ENCODE measurements at places on chromosomes 3 and 15.

- no peak for DNase-seq
Measured at GRCh38 chr3:94118390-94118789, 55.5 kb downstream of the NSUN3 start.

DNA sequence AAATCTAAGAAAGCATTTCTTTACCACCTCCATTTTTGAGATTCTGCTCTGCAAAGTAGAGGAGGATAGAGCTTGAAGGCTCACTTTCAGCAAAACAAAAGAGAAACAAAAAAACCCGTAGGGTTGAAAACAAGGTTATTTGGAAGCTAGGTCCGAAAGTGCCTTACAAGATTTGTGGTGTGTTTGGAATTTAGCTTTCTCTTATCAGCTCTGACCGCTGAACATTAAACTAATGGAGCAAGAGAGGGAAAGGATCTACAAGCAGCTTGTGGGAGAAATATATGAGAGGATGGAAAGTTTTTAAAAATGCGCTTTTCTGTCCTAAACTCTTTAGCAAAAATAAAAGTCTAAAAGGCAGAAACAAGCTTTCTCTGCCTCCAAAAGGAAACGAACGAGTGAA lies 545.5 kb downstream of the NTRK3 start:
- DNase-seq: no peak

DNA sequence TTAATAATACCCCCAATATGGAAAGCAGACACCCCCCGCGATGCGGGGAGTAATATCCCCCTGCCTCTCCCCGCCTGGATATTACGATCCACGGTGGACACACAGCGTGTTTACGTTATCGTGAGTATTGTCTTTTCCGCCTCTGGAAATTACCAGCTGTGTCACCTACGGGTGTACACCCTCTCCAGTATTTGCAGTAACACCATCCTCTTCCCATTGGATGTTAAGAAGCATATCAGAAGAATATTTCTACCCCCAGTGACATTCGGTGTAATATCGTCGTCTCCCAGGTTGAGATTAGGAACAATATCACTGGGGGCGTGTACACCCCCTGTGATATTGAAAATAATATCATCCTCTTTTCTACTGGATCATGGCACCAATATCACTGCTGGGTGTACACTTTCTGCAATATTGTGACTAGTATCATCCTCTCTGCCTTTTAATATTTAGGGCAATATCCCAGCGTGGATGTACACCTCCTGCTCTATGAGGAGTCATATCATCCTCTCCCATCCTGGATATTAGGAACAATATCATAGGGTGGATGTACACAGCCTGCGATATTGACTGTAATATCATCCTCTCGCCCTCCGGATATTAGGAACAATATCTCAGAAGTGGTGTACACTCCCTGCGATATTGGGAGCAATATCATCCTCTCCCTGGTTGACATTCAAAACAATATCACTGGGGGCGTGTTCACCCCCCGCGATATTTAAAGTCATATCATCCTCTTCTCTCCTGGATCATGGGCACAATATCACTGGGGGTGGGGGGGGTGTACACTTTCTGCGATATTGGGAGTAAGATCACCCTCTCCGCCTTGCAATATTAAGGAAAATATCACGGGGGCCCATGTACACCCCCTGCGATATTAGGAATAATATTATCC lies 20.3 kb upstream of the BMF start:
- DNase-seq: no peak

DNA sequence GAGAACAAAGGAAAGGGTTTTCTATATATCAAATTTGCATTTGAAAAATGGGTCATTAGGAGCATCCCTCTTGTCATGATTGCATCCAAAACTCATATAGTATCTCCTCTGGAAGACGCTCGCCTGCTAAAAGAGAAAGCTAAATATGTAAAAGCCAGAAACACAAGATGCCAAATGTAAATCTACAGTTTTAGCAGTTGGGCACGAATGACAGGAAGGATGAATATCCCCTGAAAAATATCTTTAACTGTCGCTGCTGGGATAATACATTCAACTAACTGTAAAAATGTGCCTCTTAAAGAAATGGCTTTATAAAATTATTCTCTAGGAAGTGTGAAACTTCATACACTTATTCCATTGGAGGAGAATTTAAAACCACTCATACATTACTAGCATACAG lies 101.7 kb downstream of the DCLK3 start:
- no peak for DNase-seq

DNA sequence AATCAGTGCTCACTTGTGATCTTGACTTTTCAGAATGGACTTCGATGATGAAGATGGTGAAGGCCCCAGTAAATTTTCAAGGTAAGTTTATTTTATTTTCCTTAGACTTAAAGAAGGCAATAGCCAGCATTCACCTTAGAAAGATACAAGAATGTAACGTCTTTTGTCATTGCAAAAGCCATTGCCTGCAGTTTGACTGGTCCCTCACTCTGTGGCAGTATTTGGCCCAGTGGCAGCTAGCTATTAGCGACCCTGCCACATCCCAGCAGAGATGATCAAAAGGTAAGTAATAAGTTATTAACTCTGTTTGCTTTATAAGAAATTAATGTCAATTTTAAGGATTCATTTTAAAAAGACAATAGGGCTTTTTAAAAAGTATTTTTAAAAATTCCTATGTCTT lies 53.7 kb downstream of the ARNT2 start:
- DNase-seq: no peak

- DNase-seq: no peak
Measured at GRCh38 chr3:13558651-13559050, 9.7 kb downstream of the FBLN2 start.

DNA sequence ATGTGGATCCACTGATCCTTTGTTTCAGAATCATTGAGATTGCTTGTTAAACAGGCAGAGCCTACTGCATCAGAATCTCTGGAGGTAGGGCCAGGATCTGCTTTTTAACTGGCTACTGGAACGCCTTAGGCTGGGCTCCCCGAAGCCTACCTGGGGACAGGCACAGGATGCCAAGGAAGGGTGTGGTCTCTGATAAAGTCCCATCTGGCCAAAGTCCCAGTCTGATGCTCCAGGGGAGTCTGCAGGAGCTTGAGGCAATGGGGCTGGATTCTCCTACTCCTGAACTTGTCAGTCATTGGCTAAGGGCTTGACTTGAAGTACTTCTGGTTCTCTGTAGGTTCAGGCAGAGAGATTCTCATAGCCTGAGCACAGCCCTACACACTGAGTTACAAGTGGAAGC lies 22.4 kb upstream of the CCK start:
- DNase-seq: no peak

DNA sequence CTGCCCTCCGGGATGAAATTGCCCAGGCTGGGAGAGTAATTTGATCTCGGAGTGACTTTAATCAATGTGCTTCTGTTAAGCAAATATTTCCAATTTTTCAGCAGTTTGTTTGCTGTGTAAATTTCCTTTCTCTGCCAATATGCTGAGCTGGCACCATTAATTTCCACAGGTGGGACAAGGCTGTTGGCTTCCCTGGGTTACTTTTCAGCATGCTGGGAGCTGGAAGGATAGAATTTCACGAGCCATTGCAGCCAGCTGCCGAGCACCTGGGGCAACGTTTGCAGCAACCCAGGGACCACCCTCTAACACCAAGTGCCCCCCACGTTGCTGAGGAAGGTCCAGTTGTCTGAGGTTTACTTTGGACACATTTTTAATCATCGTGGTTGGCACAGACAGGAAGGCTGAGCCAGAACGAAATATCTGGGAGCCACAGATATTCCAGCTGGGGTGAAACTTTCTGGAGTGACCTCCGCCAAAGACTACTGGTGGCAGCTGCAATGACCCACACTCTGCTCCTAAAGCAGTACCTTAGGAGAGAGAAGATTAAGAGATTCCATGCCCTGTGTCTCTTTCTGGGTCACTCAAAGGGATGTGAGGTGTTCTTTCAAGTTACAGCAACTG lies 293.3 kb upstream of the RGMA start:
- DNase-seq: no peak

DNA sequence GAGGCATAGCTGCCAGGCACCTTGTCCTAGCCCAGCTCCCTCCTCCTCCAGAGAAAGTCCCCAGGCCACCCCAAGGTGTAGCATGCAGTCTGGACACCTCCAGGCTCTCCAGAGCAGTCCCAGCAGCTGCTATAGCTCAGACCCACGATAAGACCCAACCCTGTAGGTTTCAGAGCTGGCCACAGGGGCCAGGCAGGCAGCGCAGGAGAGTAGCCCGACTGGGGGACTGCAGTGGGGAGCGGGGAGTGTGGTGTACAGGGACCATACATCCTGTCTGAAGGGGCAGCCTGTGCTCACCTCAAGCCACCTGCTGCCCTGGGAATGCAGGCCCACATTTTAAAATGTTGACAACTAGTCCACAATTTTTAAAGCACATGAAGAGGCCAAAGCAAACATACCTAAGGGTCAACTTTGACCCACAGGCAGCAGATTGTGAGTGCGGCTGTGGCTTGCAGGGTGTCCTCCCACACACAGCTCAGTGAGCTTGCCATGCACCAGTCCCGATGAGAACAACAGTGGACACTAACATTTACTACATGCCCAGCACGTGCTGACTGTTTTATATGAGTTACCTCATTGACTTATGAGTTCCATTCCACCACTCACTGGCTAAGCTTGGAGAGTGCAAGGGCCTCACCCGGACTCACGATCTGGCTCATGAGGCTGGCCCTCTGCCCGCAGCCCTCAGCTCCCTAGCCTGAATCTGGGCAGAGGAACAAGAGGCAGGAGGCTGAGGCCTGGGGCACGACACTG lies 81.4 kb downstream of the DNAJB8 start:
- DNase-seq: no peak

GRCh38 chr3:157810924-157811718 lies 295.1 kb downstream of the SHOX2 start:
- no peak for DNase-seq

DNA sequence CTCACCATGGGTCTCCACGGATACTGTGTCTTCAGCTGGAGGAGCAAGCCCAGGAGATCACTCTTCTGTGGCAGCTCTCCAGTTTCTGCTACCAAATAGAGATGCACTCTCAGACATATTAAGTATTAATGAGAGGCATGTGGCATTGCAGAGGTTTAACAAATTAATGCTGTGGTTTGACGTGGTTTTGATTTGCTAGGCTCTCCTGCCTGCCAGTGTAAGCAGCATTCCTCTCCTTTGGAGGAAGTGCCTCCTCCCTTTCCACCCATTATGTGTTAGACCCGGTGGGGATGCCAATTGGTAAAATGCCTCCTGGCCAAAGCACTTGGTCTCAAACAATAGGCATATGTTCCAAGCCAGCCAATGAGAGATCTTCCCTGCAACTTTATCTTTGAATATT lies 124.8 kb downstream of the MYLK start:
- no peak for DNase-seq

- no peak for DNase-seq
Measured at GRCh38 chr15:81294516-81294880, 29.4 kb downstream of the STARD5 start.

GRCh38 chr15:39140060-39140604 lies 440.7 kb upstream of the THBS1 start:
- no peak for DNase-seq

DNA sequence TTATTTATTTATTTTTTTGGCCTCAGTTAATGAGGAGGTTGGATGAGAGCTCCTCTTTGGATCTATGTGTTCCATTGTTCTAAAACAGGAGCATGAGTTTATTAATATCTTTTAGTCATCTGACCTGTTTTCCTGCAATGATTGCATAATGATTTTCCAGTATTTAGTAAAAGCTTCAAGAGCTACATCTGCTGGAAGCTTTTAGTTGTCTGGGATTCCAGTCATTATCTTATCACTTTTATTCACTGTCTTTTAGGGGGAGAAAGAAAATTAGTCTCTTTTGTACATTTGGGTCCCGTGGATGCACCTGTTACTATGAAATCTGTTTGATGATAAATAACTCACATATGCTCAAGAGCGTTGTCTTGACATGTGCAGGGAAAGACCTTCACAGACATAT lies 1270.0 kb downstream of the ROBO1 start:
- DNase-seq: no peak

- DNase-seq: no peak
Measured at GRCh38 chr3:88041005-88041404, 17.8 kb downstream of the CGGBP1 start.

- DNase-seq: peak; percentile 32
Measured at GRCh38 chr3:30353711-30354467, 252.5 kb upstream of the TGFBR2 start.

DNA sequence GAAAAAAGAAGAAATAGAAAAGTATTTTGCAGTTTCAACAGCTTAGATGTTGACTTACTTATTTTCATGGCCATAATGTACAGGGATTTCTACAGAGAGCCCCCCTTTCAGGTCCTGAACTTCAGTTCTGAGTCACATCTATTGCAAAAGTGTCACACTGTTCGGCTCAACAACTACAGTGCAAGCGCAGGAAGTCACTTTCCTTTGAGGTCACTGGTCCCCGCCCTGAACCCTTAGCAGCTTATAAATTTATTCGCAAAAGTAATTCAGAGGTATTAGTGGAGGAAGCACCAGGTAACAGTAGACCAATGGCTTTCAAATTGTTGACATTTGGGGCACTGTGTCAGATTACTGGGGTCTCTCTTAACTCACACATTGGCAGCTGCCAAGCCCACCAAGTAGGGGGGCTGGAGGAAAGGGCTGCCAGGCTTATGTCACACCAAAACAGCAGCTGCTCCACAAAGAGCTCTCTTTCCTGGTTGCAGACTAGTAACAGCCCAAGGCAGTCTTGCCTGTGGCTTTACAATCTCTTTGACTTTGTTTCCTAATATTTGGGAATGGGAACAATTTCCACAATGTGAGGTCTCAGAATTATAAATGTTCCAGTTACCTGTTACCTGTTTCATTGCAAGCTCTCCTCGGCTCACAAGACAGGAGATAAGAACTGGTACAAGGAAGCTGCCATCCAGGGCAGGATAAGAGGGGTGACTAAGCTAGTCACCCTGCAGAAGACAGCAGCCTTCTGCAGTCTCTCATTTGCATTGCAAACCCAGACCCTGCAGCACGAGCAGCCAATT lies 130.2 kb upstream of the STRIT1 start:
- DNase-seq: no peak

GRCh38 chr15:25734680-25735355 lies 128.3 kb downstream of the ATP10A start:
- no peak for DNase-seq

- DNase-seq: no peak
Measured at GRCh38 chr3:69970827-69971226, 28.7 kb upstream of the SAMMSON start.

DNA sequence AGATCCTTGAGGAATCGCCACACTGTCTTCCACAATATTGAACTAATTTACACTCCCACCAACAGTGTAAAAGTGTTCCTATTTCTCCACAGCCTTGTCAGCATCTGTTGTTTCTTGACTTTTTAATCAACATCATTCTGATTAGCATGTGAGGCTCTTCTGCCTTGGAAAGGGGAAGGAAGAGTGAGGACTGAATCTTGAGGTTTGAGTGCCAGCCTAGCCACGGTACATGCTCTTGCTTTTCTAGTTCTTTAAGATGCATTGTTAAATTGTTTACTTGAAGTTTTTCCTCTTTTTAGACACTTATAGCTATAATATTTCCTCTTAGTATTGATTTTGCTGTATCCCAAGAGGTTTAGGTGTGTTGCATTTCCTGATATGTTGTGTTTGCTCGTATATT lies 596.1 kb downstream of the OTOL1 start:
- no peak for DNase-seq

DNA sequence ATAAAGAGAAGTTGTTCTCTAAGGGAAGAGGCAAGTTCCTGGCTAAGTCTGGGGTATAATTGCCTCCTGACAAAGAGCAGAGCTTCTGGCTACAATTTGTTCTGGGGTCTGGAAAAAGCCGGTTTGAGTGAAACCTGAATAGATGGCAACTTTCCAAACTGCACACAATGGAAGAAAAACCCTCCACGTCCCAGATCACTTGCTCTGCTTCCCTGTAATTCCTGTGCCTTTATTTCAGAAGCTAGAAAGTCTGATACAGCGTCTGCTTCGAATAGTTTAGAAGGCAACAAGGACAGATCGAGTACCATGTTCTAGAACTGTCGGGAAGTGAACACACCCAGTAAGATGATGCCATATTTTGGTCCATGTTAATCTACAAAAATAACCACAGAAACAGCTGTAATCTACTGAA lies 1.6 kb upstream of the WDR82 start:
- DNase-seq: no peak

All from activated T-helper 1 cell treated with Interleukin-2 at 50 U/mL for 16 hours (primary cell).